Purkinje cell (primary cell): ENCODE measurements at places on chromosomes 12 and 14. TPM values are rescaled to one million over a fixed set of nuclear protein-coding genes. Genes with fewer than 3 reads are reported as not detected.

The SDS gene
- polyA plus RNA-seq: 0.30 and 0.98 TPM in 2 replicates

The FZD10 gene
- polyA plus RNA-seq: 1.2 and 2.2 TPM in 2 replicates

The TAS2R43 gene
- not detected in 2 replicates for polyA plus RNA-seq

The FOXN4 gene
- polyA plus RNA-seq: 0.40 TPM in 1 of 2 replicates, not detected in the other

The C1R gene
- polyA plus RNA-seq: 0.78 and 8.0 TPM in 2 replicates

The KLRB1 gene
- 0.23 TPM in 1 of 2 replicates, not detected in the other for polyA plus RNA-seq

The SLC11A2 gene
- 38.0 and 52.9 TPM in 2 replicates for polyA plus RNA-seq

The CD27 gene
- 1.6 TPM in 1 of 2 replicates, not detected in the other for polyA plus RNA-seq

The SLC10A1 gene
- 0.23 TPM in 1 of 2 replicates, not detected in the other for polyA plus RNA-seq

The SLC6A13 gene
- 3.5 and 6.5 TPM in 2 replicates for polyA plus RNA-seq

The EML1 gene
- polyA plus RNA-seq: 14.9 and 27.0 TPM in 2 replicates

The LRTM2 gene
- polyA plus RNA-seq: 0.08 TPM in 1 of 2 replicates, not detected in the other

The KRT77 gene
- not detected in 2 replicates for polyA plus RNA-seq

The P2RX2 gene
- not detected in 2 replicates for polyA plus RNA-seq

The ALDH1L2 gene
- 2.3 and 7.7 TPM in 2 replicates for polyA plus RNA-seq

The SMCO2 gene
- not detected in 2 replicates for polyA plus RNA-seq

The TSHR gene
- polyA plus RNA-seq: 2.9 TPM in 1 of 2 replicates, not detected in the other

The CBLN3 gene
- 2.9 and 5.2 TPM in 2 replicates for polyA plus RNA-seq

The ADAM21 gene
- 1.1 and 2.4 TPM in 2 replicates for polyA plus RNA-seq

The RTL1 gene
- polyA plus RNA-seq: not detected in 2 replicates

The IGF1 gene
- polyA plus RNA-seq: 53.0 and 56.7 TPM in 2 replicates

The TAS2R20 gene
- 0.87 TPM in 1 of 2 replicates, not detected in the other for polyA plus RNA-seq

The RNU4-1 gene
- polyA plus RNA-seq: not detected in 2 replicates

The TAS2R10 gene
- 3.4 and 4.6 TPM in 2 replicates for polyA plus RNA-seq

The KRT6C gene
- not detected in 2 replicates for polyA plus RNA-seq

The POLE2 gene
- polyA plus RNA-seq: 1.7 and 2.9 TPM in 2 replicates

The ARHGAP9 gene
- polyA plus RNA-seq: 2.8 TPM in 1 of 2 replicates, not detected in the other

The HPD gene
- not detected in 2 replicates for polyA plus RNA-seq
